Astrocyte of the cerebellum (primary cell): ENCODE measurements at places on chromosomes 13 and 19.

- no peak for DNase-seq
Observed at GRCh38 chr13:44575741-44576350, at the start of gene TSC22D1. TSS of gene TSC22D1 (minus strand) at chr13:44576330. CDS start at chr13:44576074, 256 bp downstream.

DNA sequence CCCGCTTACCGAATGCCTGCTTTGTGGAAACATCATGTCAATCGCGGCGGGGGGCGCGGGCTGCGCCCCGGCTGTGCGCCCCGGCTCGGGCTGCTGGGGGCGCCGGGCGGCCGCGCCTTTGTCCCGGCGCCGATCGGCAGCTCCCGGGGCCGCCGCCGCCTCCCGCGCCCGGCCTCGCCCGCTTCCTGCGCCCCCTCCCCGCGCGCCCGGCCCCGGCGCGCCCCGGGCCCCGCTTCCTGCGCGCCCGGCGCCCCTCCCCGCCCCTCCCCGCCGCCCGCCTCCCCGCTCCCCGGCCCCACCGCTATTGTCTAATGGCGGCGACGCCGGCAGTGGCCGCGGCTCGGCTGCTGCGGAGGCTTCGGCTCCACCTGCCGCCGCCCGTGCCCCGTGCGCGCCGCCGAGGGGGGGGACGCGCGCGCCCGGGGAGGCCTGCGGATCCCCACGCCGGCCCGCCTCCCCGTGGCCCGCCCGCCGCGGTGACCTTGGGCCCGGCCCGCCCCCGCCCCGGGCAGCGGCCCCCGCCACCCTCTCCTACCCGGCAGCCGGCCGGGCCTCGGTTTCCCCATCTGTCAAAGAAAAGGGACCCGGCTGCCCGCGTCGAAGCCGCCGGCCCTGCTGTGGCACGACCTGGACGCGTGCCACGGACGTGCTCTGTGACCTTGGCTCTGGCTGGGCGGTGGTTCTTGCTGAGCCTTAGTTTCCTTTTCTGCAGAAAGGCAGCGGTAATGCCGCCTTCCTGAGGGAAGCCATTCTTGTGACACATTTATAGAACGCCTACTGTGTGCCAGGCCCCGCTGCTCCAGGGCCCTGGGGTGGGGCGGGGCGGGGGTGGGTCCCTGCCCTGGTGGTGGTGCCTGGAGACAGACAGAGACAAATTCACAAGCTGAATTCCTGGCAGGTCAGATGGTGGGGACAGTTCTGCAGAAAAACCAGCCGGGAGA, at the start of gene TLE5:
TLE5 (minus strand) TSS at position 331 of the 941 bp plus-strand sequence; CDS start at position 36, 295 bp downstream.
- DNase-seq: no peak

DNA sequence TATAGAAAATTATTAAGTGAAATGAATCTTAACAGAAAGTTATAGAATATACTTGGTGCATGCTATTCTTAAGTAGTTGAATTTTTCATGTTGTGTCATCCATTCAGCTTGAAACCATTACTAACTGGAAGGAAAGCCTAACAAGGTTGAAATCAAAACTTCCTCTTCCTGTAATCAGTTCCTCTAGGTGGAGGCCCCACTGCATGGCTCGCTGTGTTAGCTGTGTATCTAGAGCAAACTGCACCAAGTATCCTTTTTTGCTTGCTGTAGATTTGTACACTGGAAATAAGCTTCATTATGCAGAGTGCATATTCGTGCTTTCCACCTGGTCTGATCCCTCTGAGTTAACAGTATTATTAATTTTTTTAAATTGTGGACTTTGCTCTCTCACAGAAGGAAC, 1146.1 kb downstream of the EFNB2 start:
- no peak for DNase-seq

DNA sequence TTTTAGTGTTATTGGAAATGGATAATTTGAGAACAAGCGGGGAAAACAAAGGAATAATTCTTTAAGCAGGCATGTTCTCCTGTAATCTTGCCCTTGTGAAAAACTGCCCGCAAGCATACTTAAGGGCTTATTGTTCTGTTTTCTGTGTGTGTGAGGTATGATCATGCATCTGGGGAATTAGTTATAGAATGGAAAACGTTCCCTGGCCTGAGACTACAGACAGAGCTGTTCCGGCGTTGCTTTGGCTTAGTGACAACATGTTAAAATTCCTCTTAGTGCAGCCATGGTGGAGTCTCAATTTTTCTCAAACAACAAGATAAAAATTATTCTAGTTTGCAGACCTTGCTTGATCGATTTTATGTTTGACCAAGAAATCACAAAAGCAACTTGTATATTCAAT, 560.2 kb upstream of the SPRY2 start:
- no peak for DNase-seq

- DNase-seq: peak; percentile 24
Observed at GRCh38 chr19:32581705-32582179, 752 bp downstream of the PDCD5 start.

GRCh38 chr19:38686530-38686888, 39.1 kb downstream of the ACTN4 start:
- DNase-seq: no peak

GRCh38 chr13:44843403-44843802, 145.9 kb downstream of the NUFIP1 start:
- peak; percentile 41 for DNase-seq

DNA sequence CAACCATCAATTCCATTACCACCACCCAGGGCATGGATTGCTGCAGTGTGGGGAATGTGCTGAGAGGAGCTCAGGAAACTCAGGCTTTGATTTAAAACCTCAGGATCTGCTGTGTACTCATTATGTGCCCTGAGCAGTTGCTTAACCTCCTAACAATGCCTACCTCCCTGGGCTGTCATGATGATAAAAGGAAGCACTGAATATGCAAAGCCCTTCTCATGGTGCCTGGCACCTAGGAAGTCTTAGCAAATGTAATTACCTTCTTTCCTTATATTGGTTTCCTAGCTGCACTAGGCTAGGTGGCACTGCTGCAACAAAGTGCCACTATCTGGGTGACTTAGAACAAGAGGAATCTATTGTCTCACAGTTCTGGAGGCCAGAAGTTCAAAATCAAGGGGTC, 62.2 kb downstream of the KCTD12 start:
- DNase-seq: no peak

- DNase-seq: no peak
Observed at GRCh38 chr19:19134687-19135158, 3.6 kb downstream of the TMEM161A start.
